ENCODE measurements at places on chromosomes 3 and 15.

GRCh38 chr3:69330891-69331400, 54.9 kb downstream of the FRMD4B start:
- DNase-seq: no peak

GRCh38 chr15:25793354-25794050, 69.6 kb downstream of the ATP10A start:
- DNase-seq: no peak

GRCh38 chr3:40985195-40985594, 214.1 kb upstream of the CTNNB1 start:
- peak; percentile 56 for DNase-seq

- DNase-seq: peak; percentile 32
These were observed 146.0 kb downstream of the MYO9A start for GRCh38 chr15:71971905-71972304.

- no peak for DNase-seq
These were observed 321.6 kb upstream of the EPHA3 start for GRCh38 chr3:88785841-88786240.
